ENCODE measurements at places on chromosomes 2 and 18. TPM values are rescaled to one million over a fixed set of nuclear protein-coding genes. Genes with fewer than 3 reads are reported as not detected.

GRCh38 chr2:145096582-145096981 is 576.7 kb upstream of the ZEB2 start:
- DNase-seq: no peak

DNA sequence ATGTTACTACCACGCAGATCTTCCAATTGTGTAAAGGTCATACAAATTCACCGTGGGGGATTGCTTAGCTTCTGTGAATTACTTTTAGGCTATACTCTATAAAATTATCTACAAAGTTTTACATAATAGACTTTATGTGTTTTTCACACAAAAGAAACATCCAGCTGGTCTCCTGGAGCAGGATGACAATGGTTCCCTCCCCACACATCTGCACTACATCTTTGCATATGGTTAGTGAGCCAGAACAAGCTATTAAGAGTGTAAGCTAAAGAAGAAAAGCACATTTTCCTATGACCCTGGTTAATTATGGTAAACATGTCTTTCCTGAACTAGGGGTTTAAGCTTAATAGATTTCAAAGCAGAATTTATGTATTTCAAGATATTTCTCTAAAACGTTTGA is 295.1 kb downstream of the ASXL3 start:
- no peak for DNase-seq

DNA sequence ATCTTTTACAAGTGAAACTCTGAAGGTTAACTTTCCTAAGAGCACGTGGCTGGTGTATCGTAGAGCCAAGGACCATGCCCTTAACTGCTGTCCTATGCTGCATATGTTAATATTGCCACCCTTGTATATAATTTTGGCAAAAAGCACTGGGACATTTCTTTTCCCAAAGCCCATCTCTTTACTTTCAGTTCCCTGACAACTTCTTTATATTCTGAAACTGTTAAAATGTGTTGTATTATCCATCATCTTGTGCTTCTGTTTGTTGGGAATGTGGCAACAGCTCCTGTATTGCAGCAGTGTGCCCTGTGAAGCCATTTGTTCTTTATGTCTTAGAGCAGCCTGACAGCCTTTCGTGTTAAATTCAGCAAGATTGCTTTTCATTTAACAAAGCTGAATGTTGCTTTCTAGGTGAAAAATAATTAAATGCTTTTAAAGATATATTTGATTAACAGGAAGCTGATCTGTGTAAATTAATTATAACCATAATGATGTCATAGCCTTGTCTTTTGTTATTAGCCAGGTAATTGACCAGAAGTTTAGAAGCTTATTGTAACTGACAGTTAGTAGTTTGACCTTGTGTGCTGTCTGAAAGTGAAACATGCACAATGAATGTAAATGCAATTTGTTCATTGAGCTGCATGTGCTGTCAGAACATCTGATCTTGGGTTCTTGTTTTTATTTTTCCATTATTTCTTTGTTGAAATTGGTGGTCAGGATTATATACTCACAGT is 9.7 kb downstream of the RHBDD1 start:
- no peak for DNase-seq

GRCh38 chr2:107648781-107649404 is 177.8 kb upstream of the RGPD4 start:
- DNase-seq: no peak

- no peak for DNase-seq
Measured at GRCh38 chr2:161067846-161068350, 92.3 kb upstream of the TANK start.

DNA sequence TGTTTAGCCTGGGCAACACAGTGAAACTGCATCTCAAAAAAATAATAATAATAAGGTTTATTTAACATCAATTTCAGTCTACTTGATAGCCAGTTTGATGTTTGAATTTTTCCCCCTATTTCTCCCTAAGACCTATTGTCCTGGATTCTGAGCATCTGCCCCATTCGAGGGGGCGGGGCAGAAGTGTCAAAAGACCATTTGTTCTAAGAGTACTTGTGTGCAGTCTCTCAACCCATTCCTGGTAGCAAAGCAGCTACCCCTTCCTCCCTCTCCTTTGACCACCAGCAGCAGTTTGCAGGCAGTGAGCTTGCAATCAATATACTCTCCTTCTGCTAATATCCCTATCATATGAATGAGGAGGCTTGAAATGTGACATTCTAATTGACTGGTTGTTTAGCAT is 71.9 kb downstream of the VWC2L start:
- DNase-seq: no peak

GRCh38 chr2:9748577-9748976 is 94.7 kb upstream of the TAF1B start:
- DNase-seq: no peak

- DNase-seq: no peak
Measured at GRCh38 chr18:74333091-74333490, 17.5 kb downstream of the C18orf63 start.

- DNase-seq: no peak
Measured at GRCh38 chr18:9117980-9118841, 15.7 kb downstream of the NDUFV2 start.

DNA sequence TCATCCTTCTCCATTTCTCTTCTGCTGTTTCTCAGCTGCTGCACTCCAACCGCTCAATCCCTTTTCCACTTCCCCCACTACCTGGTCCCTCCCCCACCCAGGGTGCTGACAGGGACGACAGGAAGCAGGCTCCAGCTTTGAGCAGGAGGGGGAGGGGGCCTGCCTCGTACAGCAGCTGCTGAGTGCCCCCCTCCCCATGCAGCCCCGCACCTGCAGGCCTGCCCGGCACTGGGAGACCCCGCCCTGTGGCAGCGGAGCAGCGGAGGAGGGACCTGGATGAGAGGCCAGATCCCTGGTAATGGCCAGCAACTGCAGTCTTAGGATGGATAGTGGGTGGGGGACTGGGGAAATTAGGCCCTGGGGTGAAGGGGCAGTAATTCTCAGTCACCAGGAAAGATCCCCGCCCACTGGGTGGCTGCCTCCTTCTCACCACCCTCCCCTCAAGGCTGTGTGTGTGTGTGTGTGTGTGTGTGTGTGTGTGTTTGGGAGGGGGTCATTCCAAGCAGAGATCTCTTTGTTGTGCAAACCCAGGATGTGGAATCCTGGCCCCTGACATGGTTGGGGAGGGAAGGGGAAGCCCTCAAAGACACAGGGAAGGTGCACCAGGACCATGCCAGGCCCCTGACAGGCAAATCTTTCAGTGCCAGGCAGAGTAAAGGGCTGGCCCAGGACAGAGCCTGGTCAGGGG is 6.8 kb upstream of the CRYBA2 start:
- no peak for DNase-seq

DNA sequence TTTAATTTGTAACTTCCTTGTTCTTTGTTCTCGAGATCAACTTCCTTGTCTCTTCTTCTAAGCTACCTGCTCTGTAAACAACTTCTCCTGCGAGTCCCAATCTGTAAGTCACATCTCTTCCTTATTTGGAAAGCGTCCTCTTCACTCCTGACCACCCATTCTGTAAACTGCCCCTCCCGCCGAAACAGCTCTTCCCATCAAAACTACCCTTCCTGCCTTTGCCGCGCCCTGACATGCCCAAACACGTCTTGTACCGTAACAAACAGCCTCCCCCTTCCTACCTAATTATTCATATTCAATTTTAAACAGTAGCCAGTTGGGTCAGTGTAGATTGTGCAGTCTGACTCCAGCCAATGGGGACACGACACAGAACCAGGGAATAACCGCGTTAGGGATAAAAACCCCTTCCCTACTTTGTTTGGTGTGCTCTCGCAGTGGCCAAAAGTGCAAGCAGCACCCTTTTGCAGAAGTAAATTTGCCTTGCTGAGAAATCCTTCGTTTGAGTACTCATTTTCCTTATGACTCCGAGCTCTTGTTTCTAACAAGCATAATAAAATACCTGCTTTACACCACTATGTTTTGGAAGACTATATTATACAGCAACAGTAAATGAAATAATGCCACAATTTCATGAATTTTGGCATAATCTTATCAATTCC is 39.8 kb downstream of the PIAS2 start:
- DNase-seq: no peak

DNA sequence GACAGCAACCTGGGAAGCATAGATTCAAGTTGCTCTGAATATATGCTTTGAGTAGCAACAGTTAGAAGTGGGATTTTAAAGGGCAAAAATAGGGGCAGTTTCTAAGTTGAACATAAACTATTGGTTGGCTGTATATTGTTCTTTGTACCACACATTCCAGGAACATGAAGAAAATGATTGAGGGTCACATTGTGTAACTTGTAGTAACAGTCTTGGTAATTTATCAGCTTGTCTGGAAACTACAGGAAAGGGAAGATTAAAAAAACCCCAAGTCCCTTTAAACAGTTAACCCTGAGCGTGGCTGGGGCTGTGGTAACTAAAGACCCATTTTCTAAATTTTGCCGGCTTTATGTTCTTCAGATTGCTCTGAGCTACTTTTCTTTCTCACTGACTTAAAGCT is 7.4 kb downstream of the PLEKHB2 start:
- no peak for DNase-seq

GRCh38 chr2:19488009-19488691 is 129.7 kb upstream of the OSR1 start:
- DNase-seq: no peak

DNA sequence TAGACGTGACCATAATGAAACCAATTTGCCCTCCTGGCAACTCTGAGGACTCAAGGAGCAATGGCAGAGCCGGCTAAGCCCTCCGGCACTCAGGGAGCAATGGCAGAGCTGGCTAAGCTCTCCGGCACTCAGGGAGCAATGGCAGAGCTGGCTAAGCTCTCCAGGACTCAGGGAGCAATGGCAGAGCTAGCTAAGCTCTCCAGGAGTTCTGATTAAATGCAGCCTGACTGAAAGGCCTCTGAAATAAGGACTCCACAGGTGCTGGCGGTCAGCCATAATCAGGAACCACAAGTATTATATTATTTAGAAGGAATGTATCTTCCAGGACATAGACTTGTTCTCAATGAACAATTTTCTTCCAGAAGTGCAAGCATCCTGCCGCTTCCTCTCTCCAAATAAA is 65.2 kb downstream of the C2orf76 start:
- DNase-seq: no peak

DNA sequence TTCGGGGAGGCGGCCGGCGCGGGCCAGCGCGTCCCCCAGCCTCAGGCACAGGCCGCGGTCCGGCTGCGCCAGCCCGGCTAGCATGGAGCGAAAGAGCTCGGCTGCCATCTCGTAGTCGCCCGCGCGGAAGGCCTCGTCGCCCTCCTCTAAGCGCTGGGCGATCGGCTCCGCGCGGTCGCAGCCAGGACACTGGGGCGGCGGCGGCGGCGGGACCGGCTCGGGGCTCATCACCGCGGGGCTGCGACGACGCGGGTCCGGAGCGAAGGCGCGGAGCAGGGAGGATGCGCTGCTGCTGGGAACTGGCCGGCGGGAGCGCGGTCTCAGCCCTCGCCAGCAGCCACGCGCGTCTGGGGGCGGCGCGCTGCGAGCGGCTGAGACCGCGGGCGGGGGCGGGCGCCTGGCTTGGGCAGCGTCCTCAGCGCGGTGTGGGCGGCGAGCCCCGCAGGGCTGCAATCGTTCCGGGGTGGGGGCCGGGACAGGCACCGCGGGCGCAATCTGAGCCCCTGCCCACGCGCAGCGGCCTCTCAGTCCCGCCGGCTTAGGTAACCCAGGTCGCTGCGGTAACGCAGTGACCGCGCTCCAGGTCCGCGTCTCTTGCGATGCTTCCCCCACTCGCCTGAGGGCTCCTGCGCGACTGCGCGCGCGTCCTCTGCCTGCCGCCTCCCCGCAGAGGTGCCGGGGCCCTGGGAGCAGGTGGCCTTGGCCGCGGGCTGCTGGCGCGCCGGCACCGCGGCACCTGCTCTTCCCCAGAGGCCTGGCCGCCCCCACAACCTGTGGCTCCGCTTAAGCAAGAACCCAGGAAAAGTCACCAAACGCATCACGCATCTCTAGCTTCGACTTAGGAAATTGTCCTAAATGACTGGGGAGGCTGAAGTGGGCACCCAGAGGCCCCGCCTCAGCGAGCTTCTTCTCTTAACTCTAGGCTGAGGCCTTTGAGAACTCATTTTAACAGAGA is at the start of gene LONRF2:
Gene LONRF2 (minus strand): TSS at position 636 of the 955 bp plus-strand sequence. CDS start 408 bp downstream, at position 228.
- DNase-seq: peak; percentile 77

DNA sequence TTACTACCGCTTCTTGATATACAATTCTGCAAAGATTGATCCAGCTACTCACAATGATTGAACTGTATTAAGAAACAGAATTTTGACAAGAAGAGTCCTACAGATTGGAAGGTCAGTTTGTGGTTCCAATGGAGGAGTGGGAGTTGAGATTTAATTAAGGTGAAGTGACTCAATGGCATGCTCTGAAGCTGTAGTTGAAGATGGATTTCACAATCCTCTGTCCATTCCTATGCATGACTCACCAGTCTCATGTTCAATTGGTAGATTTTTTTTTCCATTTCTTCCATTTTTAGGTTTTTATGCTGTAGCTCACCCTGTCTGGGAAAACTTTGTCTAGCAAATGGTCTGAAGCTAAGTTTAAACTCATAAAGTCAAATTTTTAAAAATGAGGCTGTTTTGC is 83.3 kb downstream of the DPP4 start:
- DNase-seq: no peak

GRCh38 chr2:206739271-206739670 is 21.1 kb upstream of the DYTN start:
- no peak for DNase-seq

DNA sequence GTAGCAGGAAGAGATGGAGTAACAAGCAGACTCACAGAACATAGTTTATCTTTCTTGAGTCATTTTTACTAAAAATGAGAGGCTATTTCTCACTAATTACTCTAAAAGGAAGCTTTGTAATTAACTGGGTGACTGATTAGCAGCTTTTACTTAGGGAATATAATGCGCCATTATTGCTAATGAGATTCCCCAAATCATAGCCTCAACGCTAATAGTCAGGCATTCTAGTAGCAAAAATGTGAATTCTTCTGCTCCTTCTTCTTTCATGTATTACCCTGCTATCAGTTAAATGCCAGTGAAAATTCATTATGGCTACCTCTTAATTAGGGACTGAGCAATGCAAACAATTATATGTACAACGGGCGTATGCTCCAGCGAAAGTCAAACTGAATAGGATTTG is 349.8 kb downstream of the CDH19 start:
- no peak for DNase-seq

DNA sequence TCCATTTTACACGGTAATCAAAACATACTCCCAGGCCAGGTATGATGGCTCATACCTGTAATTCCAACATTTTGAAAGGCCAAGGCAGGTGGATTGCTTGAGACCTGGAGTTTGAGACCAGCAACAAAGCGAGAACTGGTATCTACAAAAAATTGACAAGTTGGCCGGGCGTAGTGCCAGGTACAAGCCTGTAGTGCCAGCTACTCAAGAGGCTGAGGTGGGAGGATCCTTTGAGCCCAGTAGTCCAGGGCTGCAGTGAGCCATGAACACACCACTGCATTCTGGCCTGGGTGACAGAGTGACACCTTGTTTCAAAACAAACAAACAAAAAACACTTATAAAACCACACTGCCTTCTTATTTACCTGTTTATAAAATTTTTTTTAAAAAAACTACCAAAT is 80.8 kb downstream of the GAREM1 start:
- no peak for DNase-seq

GRCh38 chr2:183024339-183025095 is 13.7 kb downstream of the NCKAP1 start:
- no peak for DNase-seq

GRCh38 chr2:37549598-37549997 is 121.8 kb downstream of the CDC42EP3 start:
- no peak for DNase-seq

LRRC30 gene
- not detected for total RNA-seq

C2orf80 gene
- total RNA-seq: not detected

MC2R gene
- total RNA-seq: not detected

CYP27C1 gene
- total RNA-seq: not detected

Measured in cardiac septum (tissue), 1 donor.